K562 (cell line): ENCODE measurements at places on chromosomes 12 and 14.

DNA sequence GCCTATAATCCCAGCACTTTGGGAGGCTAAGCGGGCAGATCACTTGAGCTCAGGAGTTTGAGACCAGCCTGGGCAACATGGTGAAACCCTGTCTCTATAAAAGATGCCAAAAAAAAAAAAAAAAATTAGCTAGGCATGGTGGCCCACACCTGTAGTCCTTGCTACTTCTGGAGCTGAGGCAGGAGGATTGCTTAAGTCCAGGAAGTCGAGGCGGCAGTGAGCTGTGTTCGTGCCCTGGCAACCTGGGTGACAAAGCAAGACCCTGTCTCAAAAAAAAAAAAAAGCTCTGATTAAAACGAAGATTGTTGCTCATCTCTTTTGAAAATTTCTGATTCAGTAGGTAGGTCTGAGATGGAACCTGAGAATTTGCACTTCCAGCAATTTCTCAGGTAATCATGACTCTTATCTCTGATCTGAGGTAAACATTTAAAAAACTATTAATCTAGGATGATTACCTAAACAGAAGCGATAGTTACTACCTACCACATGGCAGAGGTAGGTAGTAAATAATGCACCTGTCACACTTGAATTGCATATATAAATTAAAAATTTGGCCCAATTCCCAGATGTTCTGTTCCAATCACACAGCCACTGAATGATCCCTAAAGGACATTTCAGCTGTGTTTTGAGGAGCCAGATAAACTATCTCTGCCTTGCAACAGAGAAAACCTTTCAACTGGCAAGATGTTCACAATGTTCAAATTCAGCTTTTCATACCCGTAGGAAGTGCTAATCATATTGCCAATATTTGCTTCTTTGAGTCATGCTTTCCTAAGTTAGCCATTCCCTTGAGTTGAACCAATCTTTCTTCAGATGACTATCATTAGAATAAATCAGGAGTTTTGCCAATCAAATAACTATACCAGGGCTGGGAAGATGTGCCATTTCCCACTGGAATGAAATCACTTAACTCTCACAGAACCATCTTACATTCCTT, 4.2 kb upstream of the TEP1 start:
- DNase-seq = no peak

DNA sequence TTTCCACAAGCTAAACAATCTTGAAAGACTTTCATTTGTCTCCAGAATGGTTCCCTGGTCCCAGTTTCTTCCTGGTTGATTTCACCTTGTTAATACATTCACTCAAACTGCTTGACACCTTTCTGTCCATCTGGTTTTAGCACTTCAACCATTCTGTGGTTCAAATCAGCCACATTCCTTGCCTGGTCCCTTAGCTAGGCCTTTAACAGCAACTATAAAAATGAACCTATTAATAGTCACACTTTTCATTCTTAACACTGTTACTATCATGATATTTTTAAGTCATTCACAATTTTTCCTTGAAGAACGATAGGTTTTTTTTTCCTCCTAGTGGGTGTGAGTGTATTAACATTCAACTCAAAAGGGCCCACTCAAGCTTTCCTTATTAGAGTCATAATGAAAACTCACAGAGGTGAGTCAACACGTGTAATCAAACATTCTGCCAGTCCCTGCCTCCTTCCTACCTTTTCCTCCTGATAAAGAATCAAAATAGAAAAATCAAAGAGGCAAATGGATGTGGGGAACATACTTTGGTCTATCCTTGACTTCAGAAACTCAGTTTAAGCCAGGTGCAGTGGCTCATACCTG, 34.4 kb upstream of the CCNT1 start:
- no peak for DNase-seq

DNA sequence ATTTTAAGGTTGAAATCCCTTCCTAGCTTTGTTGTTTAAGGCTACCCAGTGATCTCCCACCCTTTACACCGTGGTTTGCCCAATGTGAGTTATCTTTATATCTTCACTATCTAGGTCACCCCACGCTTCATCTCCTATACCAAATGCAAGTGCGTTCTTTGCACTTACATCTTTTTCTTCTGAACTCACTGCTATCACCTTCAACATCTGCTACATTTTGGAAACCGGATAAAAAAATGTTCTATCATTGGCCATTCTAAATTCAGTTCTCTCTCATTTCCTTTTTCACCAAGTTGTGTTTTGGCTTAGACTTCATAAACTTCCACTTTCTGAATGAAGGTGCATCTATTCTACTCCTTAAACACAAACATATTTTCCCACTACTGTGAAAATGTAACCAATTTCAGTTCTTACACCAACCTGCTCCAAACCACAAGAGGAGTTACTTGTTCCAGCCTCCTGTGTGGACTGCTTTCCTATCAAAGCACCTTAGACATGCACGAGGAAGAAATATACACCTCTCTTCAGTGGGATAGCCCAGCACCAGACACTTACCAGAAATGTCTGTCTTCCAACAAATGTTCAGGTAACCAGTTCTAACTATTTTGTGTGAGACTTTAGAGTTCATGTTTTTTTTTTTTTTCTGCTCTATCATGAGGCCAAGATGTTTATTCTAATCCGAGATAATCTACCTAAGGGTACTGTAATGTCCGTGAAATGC, 21.9 kb downstream of the CLEC9A start:
- no peak for DNase-seq

- no peak for DNase-seq
These were observed 413.0 kb downstream of the CCDC91 start for GRCh38 chr12:28603239-28603638.

GRCh38 chr14:42488965-42489364, 882.3 kb downstream of the LRFN5 start:
- no peak for DNase-seq

DNA sequence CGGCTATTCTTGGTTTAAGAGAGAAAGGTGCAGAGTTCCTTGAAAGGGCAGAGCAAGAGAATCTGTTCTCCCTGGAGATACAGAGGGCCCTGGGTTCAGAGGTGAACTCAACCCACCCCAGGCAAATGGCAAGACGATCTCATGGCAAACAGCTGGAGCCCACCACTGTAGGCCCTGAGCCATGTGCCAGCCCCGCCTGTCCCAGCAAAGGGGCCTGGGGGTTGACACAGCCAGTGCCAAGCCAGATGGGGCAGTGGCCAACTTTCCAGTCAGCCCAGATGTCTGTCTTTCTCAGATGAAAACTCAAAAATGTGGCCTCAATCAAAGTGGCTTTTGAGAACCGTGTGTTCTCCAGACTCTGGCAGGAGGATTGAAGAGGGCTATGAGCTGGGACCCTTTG, 51.8 kb downstream of the ISCA2 start:
- DNase-seq = no peak

DNA sequence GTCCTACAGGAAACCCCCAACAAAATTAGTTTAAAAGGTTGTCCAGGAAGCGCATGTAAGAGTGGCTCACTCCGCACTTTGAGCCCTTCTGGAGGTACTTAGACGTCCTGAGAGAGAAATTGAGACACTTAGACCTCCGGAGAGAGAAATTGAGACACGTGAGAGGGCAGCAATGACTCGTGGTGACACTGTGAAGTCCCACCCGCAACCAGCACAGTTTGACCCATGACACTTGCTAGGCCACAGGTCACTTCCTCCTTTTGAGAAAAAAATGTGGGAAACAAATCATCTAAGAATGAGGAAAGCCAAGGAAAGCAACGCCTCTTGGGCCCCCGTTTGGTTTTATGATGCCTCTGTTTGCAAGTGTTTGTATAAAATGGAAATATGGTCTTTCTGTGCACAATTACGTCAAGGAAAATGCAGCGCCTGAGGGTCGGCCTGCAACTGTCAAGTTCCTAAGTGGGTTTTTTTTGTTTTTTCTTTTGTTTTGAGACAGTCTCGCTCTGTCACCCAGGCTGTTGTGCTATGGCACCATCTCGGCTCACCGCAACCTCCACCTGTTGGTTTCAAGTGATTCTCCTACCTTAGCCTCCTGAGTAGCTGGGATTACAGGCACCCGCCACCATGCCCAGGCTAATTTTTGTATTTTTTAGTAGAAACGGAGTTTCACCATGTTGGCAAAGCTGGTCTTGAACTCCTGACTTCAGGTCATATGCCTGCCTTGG, 13.6 kb upstream of the CDCA4 start:
- no peak for DNase-seq

DNA sequence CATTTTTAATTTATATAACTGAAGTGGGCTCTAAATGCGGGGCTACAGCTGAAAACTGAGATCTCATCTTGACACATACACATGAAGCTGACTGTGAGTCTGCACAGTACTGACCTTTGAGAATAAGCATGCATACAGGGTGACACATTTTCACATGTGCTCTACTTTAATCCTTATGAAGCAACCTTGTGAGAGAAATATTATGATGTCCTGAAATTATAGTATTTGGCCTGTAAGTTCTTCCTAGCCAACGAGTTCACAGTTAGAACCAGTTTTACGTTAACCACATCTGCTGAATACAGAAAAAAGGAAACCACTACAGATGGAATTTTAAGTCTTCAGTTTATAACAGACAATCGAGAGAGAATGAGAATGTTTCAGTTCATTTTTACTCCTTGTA, 70.3 kb downstream of the SPPL3 start:
- DNase-seq = no peak

- peak; percentile 66 for DNase-seq
These were observed 1.8 kb downstream of the SLC38A1 start for GRCh38 chr12:46266869-46267574.

- DNase-seq = no peak
These were observed 14.7 kb downstream of the NOC4L start for GRCh38 chr12:132158677-132159554.

DNA sequence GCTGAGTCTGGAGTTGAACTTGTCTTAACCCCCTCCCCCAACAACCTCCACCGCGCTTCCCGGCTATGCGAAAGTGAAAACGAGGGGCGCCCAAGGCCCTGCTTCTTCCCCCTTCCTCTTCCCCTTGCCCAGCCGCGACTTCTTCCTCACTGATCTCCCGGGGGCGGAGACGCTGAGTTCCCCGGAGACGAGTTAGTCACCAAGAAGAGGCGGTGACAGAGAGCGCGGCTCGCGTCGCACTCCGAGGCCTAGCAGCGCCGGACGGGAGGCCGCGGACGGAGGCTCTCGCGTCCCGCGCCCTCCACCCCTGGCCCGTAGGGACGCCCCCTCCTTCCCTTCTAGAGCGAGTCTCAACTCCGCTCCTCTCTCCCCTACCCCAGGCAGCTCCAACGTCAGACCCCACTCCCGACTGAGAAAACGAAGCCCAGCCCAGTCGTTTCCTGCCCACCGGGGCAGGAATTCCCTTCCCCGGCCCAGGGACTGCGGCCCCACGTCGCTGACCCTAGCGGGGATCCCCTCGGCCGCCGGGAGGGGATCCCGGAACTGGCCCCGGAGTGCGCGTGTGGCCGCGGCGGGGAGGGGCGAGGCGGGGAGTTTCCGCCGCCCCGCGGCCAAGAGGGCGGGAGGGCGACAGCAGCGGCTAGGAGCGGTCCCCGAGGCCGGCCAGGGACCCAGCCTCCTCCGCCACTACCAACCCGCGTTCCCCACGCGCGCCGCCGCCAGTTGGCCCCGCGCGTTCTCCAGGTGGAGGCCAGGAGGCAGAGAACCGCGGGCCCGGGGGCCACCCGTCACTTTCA, 1.4 kb downstream of the BAZ1A start:
- peak; percentile 80 for DNase-seq

DNA sequence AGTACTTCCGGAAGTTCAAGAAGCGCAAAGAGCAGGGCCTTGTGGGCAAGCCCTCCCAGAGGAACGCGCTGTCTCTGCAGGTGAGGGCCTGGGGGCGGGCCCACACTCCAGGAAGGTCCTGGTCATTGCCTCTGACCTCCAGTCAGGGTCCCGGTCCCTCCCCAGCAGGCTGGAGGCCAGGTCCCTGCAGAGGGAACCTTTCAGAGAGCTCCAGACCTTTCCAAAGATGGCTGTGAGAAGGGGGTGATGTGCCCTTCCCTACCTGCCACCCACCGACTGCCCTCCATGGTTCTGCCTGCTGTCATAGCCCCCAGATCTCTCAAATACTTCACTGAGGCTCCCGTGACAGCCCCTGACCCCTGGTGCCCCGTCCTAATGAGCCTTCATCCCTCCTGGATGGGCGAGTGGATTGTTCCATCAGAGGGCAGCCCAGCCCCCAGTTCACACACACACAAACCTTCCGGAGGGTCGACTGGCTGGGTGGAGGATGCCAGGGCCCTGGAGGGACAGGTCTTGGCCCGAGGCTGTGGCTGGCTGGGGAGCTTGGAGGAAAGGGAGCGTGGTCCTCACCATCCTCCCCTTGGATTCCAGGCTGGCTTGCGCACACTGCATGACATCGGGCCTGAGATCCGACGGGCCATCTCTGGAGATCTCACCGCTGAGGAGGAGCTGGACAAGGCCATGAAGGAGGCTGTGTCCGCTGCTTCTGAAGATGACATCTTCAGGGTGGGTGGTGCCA, 117.5 kb upstream of the FKBP4 start:
- no peak for DNase-seq

GRCh38 chr12:96514328-96514727, 25.0 kb downstream of the CFAP54 start:
- no peak for DNase-seq

GRCh38 chr14:87899228-87899627, 93.8 kb downstream of the GALC start:
- DNase-seq = no peak
